Kidney (tissue), 22 donors: ENCODE measurements at places on chromosomes 5 and 9. TPM values are rescaled to one million over a fixed set of nuclear protein-coding genes. Genes with fewer than 3 reads are reported as not detected.

DNA sequence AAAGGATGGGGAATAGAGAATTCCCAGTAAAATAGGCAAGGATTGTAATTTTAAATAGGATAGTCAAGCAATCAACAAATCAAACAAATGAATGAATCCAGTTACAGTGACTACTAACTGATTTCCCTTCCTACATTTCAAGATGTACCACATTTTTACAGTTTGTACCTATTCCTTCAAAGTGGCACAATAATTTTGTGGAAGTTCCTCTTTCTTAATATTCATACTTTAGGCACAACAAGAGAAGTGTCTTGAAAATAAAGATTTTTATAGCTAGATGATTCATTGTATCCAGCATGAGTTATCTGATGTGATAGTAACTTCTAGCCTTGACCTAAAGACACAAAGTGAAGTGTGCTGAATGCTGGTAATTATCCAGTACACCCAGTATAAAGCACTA, 122.2 kb upstream of the ACOT12 start:
- no peaks in the 10 kb centered on the region for H3K36me3 ChIP-seq
- no peak for DNase-seq
- no peaks in the 10 kb centered on the region for H3K27me3 ChIP-seq

DNA sequence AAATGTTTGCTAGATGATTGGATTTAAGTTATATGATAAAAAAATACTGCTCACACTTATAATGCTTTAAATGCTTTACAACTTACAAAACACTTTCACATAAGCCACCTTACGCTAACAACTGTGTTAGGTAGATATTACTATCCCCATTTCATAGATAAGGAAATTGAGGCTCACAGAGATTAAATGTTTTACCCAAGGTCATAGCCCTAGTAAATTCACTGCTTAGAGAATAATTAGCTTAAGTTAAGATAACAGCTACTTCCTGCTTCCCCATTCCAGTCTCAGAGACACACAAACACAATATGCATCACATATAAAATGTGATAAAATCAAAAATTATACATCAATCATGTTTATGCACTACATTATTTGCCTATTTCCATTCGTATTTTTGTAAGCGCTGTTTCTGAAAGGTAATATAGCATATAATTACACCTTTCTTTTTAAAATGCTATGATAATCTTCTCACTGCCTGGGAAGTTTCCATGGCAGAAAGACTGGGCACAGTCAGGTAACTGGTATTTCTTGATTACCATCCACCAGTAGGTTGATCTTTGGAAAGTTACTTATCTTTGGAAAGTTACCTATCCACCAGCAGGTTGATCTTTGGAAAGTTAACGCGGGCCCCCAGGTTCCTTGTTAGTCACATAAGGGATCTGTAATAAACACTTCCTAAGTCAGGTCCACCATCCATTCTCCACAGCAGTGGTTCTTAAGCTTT, 101.1 kb downstream of the NFIB start:
- no peak overlapping the region for H3K4me3 ChIP-seq
- peaks cover 36% of the 10 kb centered on the region for H3K4me1 ChIP-seq
- H3K27ac ChIP-seq = peak overlapping the region; percentile 64

- no peaks in the 10 kb centered on the region for H3K36me3 ChIP-seq
- no peaks in the 10 kb centered on the region for H3K27me3 ChIP-seq
- H3K4me3 ChIP-seq = no peak overlapping the region
- DNase-seq = no peak
Measured at GRCh38 chr5:114192108-114192507, 169.8 kb upstream of the KCNN2 start.

GRCh38 chr9:9061627-9062026, 1262.0 kb upstream of the DMAC1 start:
- H3K27me3 ChIP-seq = no peaks in the 10 kb centered on the region
- H3K4me3 ChIP-seq = no peak overlapping the region
- H3K36me3 ChIP-seq = no peaks in the 10 kb centered on the region
- H3K4me1 ChIP-seq = no peaks in the 10 kb centered on the region

The PRXL2C gene
- total RNA-seq = 19.8 TPM
